ENCODE measurements at places on chromosomes 6 and 20.

- no peak for DNase-seq
Observed at GRCh38 chr6:94498099-94498498, 1078.7 kb upstream of the EPHA7 start.

DNA sequence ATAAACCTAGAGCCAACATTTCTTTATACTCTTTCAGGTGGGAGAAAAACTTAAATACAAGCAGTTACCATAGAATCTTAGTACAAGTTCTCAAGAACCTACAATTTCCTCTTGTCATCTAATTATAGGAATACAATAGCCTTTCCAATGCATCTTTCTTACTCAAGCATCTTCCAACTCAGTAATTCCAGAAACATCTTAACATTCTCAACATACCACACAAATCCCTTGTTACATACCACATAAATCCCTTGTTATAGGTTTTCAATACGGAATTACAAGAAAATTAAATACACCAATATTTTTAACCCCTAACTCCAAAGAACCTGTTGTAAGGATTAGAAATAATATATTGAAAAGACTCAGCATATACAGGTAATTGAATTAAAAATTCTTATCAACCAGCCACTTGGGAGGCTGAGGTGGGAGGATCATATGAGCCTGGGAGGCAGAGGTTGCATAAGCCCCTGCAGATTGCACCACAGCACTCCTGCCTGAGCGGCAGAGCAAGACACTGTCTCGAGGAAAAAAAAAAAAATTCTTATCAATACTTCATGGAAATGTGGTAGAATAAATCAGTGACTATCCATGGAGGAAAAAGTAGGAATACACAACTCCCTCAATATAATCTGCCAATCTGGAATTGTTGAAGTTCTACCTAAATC is 127.5 kb upstream of the CCDC28A start:
- no peak for DNase-seq

- DNase-seq = no peak
Observed at GRCh38 chr6:42505385-42505718, 53.6 kb upstream of the TRERF1 start.

- no peak for DNase-seq
Observed at GRCh38 chr6:11296449-11297375, 64.2 kb upstream of the NEDD9 start.

- peak; percentile 70 for DNase-seq
Observed at GRCh38 chr20:38222231-38222922, 38.2 kb downstream of the KIAA1755 start.

All from upper lobe of right lung (tissue), 1 donor.